ENCODE measurements at places on chromosomes 1 and 21.
A peak's percentile ranks its signal among the peaks of the same experiment; 100 is the strongest.

DNA sequence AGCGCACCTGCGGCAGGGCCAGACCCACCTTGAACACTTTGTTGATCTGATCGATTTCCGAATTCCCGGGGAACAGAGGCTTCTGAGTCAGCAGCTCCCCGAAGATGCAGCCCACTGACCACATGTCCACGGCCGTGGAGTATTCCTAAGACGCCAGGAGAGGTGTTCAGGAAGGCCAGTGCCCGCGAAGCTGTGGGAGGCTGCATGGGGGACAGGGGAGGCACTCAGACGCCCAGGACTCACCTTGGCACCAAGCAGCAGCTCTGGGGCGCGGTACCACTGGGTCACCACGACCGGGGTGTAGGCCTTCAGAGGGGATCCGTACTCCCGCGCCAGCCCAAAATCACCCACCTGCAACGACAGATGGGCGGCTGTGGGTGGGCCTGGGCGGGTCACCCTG, 11.2 kb upstream of the SLC35E2B start:
- DNase-seq, result no peak

DNA sequence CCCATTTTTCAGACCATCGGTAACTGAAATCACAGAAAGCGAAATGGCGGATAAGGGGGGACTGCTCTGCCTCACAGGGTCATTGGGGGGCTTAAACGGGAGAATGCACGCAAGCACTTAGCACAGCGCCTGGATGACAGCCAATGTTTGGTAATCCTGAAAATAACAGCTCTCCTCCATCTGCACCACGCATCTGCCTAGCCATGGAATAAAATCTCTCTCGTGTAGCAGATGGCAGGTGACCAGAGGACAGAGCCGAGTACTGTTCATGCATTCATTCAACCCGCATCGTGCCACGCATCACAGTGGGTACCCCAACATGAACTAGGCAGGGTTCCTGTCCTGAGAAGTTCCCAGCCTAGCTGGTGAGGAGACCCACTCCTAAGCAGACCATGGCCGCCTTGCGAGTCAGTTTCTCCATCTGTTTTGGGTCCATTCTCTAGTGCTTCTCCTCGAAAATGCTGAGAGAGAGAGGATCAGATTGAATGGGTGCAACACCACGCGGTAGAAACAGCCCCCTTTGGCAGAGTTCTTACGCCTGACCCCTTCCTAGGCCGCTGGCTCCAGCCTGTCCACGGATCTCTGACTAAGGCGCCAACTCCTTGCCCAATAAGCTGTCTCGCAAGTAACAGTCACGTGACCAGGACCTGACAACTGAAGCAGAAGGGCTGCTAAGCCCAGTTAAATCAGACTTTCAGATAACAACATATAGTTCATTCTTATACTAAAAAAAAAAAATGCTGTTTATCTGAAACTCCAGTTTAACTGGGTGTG, 7.3 kb downstream of the SLC1A7 start:
- no peak for DNase-seq

DNA sequence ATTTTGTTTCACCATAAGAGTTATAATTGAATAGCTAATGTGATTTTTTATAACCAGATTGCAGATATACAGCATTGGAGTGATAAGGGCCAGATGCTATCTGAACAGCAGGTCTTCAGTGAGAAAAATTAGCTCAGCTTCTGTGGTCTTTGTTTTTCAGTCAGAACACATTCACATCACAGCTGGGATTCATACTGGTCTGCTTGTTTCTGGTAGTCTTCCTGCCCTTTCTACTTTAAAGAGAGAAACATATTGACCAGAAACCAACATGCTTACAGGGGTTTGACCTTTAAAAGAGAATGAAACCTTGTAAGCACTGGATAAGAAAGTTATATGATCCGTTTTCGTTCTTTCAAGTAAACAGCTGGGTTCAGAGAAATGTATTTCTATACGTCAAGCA, 213.7 kb upstream of the TMPRSS15 start:
- DNase-seq, result no peak

DNA sequence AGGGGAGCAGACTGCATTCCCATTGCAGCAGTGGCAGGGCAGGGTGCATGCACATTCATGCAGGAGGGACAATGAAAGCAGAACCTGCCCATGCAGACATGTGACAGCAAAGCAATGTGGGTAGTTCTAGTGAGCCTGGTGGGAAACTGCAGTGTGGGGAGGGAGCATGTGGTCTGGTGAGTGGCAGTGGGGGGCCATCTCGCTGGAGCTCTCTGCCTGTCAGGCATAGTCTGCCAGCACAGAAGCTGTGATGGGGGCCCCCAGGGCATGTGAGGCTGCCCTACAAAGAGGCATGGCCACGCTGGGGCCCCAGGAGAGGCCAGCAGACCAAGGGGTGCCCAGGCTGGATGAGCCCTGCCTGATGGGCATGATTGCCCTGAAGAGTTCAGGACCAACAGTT, 579.7 kb downstream of the PTPRC start:
- no peak for DNase-seq

GRCh38 chr1:119947468-119947867, 51.2 kb upstream of the ADAM30 start:
- peak; percentile 47 for DNase-seq

DNA sequence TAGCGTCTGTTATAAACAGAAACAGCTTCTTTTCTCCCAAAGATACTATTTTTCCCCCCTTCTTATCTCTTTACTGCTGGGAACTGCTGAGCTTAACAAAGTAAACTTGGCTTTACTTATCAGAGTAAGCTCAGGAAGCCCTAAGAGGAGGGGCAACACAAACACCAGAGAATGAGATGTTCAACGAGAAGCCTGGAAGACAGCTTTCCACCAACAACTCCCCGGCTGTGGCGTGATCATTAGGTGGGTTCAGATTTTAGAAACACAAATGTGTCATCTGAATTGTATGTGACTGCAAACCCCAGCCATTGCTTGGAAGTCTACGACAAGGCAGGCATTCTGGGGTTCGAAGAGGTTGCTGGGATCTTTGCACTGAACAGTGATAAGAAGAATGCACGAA, 181.2 kb upstream of the ESRRG start:
- DNase-seq, result no peak

- no peak for DNase-seq
Measured at GRCh38 chr1:183699616-183700160, 46.6 kb upstream of the APOBEC4 start.

- no peak for DNase-seq
Measured at GRCh38 chr1:3620708-3621107, 4.1 kb upstream of the TPRG1L start.

- no peak for DNase-seq
Measured at GRCh38 chr1:34070201-34070836, 94.7 kb downstream of the CSMD2 start.

DNA sequence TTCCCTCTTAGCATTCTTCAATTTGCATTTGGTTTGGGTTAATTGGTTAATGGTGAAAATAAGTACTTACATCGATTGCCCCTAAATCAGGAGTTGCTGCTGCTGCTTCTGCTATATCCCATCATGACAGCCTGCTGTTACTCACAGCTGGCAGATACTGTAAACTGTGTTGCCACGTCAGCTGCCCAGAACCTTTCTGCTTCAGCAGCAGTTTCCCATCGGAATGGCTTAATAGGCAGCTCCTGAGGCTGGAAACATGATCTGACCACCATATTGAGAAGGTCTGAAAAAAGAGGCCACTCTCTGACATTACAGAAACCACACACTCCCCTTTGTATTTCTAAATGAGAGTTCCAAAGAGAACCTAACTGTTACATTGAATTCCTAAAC, 14.3 kb upstream of the SEC16B start:
- peak; percentile 85 for DNase-seq

All from amniotic stem cell (primary cell).